ENCODE measurements at places on chromosomes 4 and X.
A peak's percentile ranks its signal among the peaks of the same experiment; 100 is the strongest.

GRCh38 chr4:71290476-71290875 is 48.3 kb upstream of the SLC4A4 start:
- no peak for DNase-seq

DNA sequence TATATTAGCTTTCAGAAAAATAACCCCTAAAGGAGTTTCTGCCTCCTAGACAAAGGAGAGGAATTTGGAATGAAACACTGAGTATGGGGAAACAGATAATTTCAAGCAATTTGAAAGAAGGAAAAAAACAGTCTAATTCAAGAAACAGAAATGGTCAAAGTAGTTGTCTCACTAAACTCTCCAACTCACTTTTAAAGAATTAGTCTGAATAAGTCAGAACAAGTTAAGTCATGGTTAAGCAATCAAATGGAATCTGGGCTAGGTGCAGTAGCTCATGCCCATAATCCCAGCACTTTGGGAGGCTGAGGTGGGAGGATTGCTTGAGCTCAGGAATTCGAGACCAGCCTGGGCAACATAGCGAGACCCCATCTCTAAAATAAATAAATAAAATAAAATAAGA is 95.7 kb upstream of the GRIA3 start:
- no peak for DNase-seq

DNA sequence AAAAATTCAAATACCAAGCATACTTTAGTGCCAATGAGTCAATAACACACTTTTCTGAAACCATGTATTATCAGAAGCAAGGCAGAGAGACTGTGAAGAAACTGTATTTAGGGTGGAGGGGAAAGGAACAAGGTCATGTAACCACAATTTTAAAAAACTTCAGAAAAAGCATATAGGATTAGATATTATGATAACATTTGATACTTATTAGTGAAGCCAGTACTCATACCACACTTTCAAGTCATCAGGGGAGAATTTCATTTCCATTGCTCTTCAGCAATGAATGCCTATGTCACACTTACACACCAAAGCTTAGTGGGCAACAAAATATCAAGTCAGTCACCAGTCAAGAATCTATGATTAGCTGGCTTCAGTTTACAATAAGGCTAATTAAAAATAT is 602.2 kb downstream of the IL15 start:
- no peak for DNase-seq

DNA sequence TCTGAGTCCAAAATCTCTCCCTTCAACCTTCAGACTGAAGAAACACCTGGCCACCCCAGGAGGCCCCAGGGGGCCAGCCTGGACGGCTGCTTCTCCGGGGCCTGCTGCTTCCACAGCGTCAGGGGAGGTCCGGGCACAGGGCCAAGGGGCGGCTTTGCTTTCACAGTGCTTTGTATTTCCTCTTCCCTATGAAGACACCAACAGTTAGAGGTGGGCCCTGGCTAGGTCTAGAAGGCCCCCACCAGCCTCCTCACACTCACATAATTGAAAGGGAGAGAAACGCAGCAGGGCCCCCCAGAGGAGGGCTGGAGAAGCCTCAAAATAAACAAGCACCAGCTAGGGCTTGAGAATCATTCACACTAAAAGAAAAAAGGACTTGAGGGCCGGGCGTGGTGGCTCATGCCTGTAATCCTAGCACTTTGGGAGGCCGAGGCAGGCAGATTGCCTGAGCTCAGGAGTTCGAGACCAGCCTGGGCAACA is 17.8 kb downstream of the SCD5 start:
- no peak for DNase-seq

DNA sequence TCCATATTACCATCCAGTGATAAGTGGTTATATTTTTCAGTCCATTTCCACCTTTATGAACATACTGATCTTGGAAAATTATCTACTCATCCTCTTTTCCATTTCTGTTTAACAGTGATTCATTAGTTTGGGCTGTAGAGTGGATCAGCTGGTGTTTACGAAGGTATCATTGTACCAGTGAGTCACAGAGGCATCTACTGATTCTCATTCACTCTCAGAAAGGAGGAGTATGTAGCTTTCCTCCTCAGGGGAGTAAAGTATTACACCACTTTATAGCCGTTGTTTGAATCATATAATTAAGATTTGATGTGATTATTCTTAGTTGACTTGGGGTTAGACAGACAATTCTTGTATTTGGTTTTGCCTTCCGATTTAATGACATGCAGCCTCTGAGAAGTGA is 74.7 kb downstream of the GALNT7 start:
- DNase-seq: no peak

DNA sequence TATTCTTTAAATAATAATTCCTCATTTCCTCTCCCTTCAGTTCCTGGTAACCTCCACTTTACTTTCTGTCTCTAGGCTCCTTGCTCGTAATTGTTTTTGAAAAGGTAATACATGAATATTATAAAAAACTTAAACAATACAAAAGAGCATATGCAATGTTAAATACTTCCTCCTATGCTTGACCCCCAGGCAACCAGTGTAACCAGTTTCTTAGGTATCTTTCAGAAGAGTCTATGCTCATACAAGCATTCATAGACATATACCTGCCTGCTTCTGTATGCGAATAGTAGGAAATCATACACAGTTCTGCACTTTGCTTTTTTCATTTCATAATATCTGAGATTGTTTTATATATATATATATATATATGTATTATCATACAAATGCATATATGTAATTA is 2.6 kb upstream of the MID2 start:
- DNase-seq: no peak

- DNase-seq: no peak
These were observed 9.8 kb upstream of the MSX1 start for GRCh38 chr4:4849524-4850193.

GRCh38 chr4:152973629-152974467 is 37.7 kb downstream of the FHDC1 start:
- no peak for DNase-seq

- DNase-seq: no peak
These were observed 931 bp downstream of the DDX60 start for GRCh38 chr4:168317621-168318020.

- no peak for DNase-seq
These were observed 142.7 kb downstream of the TENM3 start for GRCh38 chr4:182385897-182386296.

DNA sequence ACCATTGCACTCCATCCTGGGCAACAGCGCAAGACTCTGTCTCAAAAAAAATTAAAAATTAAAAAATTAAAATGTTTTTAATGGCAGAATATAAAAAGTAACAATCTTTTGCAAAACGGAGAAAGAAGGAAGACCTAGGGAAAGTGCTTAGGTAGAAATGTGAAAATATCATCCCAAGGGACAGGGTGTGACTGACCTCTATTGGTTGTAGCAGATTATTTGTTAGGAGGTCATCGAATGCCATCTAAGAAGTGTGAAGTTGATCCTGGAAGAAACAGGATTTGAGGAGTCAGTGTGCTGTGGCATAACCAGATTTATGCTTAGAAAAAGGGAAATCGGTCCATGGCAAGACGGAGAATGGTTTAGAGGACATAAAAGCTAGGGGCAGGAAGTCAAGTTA is 18.1 kb upstream of the C4orf36 start:
- DNase-seq: no peak

DNA sequence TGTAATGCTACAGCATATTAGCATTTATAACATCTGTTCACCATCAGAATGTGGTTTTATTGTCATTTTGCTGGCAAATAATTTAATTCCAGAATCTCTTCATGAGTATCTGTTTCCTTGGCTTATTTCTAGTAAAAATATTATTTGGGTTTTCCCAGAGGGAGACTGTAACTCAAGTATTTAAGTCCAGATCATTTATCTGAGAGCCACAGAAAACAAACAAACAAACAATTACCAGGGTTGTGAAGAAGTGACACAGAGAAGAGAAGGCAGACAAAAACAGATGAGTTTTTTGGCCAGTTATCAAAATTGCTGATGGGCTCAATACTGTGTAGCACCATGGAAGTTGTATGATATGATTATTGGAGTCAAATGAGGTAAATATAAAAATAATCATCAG is 515.1 kb downstream of the TECRL start:
- DNase-seq: no peak

DNA sequence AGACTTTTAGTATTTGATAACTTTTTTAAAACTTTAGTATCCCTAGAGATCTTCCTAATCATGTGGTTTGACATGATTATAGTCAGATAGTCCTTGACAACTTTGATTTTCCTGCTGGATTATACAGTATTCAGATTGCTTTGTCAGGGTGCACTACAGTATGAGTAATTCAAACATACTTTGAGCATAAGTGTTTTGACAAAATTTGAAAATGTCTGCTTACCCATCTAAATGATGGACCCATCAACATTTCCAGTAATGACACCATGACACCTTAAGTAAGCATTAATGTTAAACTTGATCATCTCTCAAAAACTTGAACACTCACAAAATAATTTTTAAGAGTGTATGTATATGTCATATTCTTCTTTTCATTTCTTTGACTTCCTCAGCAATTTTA is 514.5 kb upstream of the SMIM31 start:
- no peak for DNase-seq

GRCh38 chr4:41360921-41361793 is 104.4 kb downstream of the UCHL1 start:
- DNase-seq: no peak

DNA sequence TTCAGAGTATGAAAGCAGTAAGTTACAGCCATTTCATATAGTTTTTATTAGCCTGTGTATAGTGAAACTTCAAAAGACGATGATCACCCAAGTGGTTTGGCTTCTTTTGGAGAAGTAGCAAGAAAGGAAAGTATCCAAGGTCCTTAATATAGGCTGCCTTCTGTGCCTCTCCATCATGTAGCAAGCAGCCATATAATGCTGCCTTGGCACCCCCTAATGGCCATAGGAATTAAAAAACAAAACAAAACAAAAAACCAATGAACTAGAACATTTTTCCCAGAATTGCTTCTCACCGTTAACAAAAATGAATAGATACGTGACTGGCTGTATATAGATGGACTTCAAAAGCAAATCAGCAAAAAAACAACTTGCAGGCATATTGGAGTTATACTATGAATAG is 18.9 kb downstream of the LAMP2 start:
- no peak for DNase-seq

GRCh38 chr4:66829310-66829709 is 716.0 kb downstream of the CENPC start:
- DNase-seq: no peak

- no peak for DNase-seq
These were observed 29.0 kb downstream of the SGMS2 start for GRCh38 chr4:107853444-107854355.

DNA sequence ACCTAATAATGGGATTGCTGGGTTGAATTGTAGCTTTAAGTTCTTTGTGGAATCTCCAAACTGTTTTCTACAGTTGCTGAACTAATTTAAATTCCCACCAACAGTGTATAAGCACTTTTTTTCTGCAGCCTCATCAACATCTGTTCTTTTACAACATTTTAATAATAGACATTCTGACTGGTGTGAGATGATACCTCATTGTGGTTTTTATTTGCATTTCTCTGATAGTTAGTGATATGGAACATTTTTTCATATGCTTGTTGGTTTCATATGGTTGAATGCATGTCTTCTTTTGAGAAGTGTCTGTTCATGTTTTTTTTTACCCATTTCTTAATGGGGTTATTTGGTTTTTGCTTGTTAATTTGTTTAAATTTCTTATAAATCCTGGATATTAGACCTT is 1718.9 kb downstream of the C4orf33 start:
- DNase-seq: no peak

DNA sequence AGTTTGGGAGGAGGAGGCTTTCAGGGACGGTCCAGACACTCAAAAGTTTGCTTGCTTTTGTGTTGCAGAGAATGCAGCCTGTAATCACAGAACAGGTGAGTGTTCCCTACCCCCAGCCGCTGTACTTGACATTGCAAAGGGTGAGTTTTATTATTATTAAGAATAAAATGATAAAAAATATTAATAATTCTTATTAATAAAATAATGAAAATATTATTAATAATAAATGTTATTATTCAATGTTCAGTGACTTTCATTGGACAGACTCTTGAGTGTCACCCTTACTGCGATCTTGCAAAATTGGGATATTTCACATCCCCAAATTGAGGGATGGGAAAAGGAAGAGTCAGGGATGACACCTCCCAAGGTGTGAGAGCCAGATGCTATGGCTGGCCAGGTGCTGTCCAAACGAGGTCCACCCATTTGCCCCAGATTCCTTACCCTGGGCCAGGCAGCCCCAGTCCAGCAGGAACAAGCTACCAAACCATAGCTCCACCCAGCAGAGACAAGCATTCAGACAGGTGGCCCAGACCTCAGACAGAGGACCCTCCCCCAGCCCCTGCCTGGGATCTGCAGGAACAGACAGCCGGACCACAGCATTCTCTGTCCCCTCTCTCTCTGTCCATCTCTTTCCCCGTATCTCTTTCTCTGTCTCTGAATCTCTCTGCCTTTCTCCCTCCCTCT is 22.4 kb downstream of the IL3RA start:
- DNase-seq: no peak

GRCh38 chr4:122195718-122196117 is 43.6 kb downstream of the BLTP1 start:
- no peak for DNase-seq

- DNase-seq: no peak
These were observed 41.5 kb upstream of the PGRMC1 start for GRCh38 chrX:119194621-119195020.

GRCh38 chr4:6338175-6338950 is 68.7 kb downstream of the WFS1 start:
- peak; percentile 57 for DNase-seq

- no peak for DNase-seq
These were observed 94.9 kb upstream of the MYOZ2 start for GRCh38 chr4:119040694-119041185.

GRCh38 chr4:8657381-8658088 is 65.0 kb downstream of the CPZ start:
- no peak for DNase-seq

- DNase-seq: no peak
These were observed 14.7 kb downstream of the CHST7 start for GRCh38 chrX:46588263-46588662.

DNA sequence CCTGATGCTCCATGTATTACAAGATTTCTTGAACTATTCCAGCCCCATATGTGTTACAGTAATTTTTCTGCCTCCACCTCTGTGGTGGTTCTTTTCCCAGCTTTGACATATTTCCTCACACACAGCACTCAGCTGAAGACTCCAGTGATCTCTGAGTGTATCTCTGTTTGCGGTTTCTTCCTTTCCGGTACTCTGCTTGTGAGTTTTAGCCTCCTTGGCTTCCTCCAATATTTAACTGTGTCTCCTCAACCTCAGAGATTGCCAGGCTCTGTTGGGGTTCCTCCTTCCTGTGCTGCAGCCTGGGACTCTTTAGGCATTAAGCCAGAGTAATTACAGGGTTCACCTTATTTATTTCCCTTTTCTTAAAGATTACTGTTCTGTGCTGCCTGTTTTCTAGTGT is 73.2 kb downstream of the NFKB1 start:
- DNase-seq: no peak

DNA sequence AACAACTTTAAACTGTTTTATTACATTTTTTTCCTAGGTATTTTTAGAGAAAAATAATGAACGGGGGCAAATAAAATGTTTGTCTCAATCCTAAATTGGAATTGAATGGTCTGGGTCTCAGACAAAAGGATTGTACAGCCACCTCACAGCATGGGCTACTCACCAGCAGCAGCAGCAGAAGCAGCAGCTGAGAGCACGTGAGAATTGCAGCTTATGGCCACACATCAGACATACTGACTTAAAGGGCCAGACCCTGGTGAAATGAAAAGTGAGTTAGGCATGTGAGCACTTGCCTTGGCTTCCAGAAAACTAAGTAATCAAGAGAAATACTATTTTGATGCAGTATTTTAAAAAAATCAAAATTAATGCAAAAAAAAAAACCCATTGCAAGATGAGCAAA is 56.6 kb downstream of the AASDH start:
- DNase-seq: no peak
